Psoas muscle (tissue), 8 donors: ENCODE measurements at places on chromosomes 5 and 9. TPM values are rescaled to one million over a fixed set of nuclear protein-coding genes. Genes with fewer than 3 reads are reported as not detected.

DNA sequence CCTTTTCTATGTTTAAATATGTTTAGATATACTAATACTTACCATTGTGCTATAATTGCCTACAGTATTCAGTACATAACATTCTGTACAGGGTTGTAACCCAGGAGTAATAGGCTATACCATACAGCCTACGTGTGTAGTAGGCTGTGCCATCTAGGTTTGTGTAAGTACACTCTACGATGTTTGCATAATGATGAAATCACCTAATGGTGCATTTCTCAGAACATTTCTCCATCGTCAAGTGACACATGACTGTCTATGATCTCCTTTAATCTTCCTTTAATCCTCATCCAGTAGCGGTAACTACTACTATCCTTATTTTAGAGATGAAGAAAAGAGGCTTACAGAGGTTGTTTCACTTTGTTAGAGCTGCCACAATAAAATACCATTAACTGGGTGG, 369.2 kb downstream of the PLK2 start:
- no peaks in the 10 kb centered on the region for H3K27me3 ChIP-seq
- no peak overlapping the region for H3K27ac ChIP-seq
- H3K4me1 ChIP-seq = no peaks in the 10 kb centered on the region

ROPN1L gene
- not detected for polyA plus RNA-seq

DNA sequence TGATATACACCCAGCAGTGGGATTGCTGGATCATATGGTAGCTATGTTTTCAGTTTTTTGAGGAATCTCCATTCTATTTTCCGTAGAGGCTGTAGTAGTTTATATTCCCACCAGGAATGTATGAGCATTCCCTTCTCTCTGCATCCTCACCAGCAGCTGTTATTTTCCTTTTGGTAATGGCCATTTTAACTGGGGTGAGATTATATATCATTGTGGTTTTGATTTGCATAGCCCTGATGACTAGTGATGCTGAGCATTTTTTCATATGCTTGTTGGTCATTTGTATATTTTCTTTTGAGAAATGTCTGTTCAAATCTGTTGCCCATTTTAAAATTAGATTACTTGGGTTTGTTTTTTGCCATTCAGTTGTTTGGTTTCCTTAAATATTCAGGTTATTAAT, 11.2 kb upstream of the PPIC start:
- no peak overlapping the region for H3K4me3 ChIP-seq
- no peaks in the 10 kb centered on the region for H3K36me3 ChIP-seq
- DNase-seq = no peak
- no peaks in the 10 kb centered on the region for H3K4me1 ChIP-seq
- H3K27me3 ChIP-seq = no peaks in the 10 kb centered on the region
- no peak overlapping the region for H3K27ac ChIP-seq

- H3K27me3 ChIP-seq = no peaks in the 10 kb centered on the region
- H3K27ac ChIP-seq = no peak overlapping the region
- no peaks in the 10 kb centered on the region for H3K36me3 ChIP-seq
- no peaks in the 10 kb centered on the region for H3K4me1 ChIP-seq
- no peak overlapping the region for H3K4me3 ChIP-seq
- DNase-seq = no peak
Observed at GRCh38 chr9:88251903-88252302, 113.6 kb upstream of the SPATA31C2 start.

DNA sequence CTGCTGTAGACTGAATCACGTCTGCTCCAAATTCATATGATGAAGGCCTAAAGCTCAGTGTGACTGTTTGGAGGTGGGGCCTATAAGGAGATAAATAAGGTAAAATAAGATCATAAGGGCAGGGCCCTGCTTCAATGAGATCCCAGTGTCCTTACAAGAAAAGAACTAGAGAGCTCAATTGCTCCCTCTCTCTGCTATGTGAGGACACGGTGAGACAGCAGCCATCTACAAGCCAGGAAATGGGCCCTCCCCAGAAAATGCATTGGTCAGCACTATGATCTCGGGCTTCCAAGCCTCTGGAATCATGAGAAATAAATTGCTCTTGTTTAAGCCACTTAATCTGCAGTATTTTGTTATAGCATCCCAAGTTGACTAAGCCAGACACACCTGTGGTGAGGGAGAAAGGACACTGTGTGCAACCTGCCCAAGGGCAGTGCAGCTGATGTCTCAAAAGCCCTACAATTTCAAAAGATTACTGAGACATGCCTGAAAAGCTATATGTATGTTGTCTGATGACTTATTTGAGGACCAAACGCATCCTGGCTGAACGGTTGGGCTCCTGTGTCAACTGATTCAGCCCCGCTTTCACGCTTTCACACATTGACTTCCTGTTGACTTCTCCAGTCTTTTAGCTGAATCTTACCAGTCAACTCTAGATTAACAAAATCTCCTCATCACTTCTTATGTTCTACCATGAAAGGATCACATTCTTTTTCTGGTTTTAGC, 13.2 kb downstream of the GZMK start:
- DNase-seq = no peak
- H3K36me3 ChIP-seq = no peaks in the 10 kb centered on the region
- no peaks in the 10 kb centered on the region for H3K4me1 ChIP-seq
- no peak overlapping the region for H3K4me3 ChIP-seq

GRCh38 chr9:133861692-133862091, 123.5 kb upstream of the SARDH start:
- H3K27me3 ChIP-seq = no peaks in the 10 kb centered on the region
- H3K4me1 ChIP-seq = no peaks in the 10 kb centered on the region
- H3K4me3 ChIP-seq = no peak overlapping the region
- no peak overlapping the region for H3K27ac ChIP-seq

SLC46A2 gene
- polyA plus RNA-seq = not detected

DNA sequence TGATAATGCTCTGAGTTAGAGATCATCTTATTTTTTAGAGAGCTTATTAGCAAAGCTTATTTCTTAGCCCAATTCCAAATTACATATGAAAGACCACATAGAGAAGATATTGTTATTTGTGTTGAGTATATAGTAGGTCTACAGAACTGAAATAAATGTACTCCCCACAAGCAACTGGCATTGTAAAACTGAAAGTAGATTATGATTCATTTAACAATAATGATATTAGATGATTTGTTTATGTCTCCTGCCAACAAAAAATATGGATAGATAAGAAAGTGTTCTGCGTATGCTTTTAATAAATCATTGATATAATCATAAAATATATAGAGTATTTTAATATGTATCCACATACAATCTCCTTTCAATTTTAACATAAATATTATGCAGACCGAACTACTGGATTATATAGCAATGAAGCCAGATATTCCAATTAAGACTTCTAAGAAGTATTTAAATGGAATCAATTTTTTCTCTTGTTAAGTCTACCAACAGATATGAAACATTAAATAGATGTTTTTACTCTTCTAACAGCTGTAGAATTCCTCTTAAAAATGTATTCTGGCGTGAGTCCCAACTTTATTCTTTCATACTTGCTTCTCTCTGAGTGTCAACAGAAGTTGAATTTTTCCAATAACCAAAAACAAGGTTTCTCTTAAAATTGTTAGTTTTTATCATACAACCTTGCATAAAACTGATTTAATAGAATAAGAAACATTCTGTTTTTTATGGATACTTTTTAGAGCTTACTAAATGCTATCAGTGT, 15.6 kb upstream of the DAB2 start:
- H3K4me3 ChIP-seq = no peak overlapping the region
- no peaks in the 10 kb centered on the region for H3K4me1 ChIP-seq
- H3K27me3 ChIP-seq = no peaks in the 10 kb centered on the region
- no peak overlapping the region for H3K27ac ChIP-seq
- no peaks in the 10 kb centered on the region for H3K36me3 ChIP-seq
- DNase-seq = no peak

DNA sequence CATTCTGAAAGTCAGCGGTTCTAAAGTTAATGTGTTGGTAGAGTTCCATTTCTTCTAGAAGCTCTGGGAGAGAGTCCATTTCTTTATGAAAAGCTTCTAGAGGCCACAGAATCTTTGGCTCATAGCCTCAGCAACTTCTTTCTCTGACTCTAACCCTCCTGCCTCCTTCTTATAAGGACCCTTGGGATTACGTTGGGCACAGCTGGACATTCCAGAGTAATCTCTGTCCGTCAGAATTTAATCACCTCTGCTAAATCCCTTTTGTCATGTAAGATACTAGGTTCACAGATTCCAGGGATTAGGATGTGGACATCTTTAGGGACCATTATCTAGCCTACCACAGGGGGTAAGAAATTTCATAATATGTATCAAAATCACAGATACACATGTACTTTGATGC, 22.6 kb upstream of the ANKDD1B start:
- H3K36me3 ChIP-seq = peaks cover 78% of the 10 kb centered on the region
- no peak overlapping the region for H3K27ac ChIP-seq
- H3K27me3 ChIP-seq = no peaks in the 10 kb centered on the region
- H3K4me3 ChIP-seq = no peak overlapping the region
- DNase-seq = no peak

HK3 gene
- 2.7 TPM for polyA plus RNA-seq

- no peak overlapping the region for H3K4me3 ChIP-seq
- H3K36me3 ChIP-seq = no peaks in the 10 kb centered on the region
- no peaks in the 10 kb centered on the region for H3K4me1 ChIP-seq
- no peaks in the 10 kb centered on the region for H3K27me3 ChIP-seq
Observed at GRCh38 chr5:76379855-76380254, 23.2 kb upstream of the IQGAP2 start.

DNA sequence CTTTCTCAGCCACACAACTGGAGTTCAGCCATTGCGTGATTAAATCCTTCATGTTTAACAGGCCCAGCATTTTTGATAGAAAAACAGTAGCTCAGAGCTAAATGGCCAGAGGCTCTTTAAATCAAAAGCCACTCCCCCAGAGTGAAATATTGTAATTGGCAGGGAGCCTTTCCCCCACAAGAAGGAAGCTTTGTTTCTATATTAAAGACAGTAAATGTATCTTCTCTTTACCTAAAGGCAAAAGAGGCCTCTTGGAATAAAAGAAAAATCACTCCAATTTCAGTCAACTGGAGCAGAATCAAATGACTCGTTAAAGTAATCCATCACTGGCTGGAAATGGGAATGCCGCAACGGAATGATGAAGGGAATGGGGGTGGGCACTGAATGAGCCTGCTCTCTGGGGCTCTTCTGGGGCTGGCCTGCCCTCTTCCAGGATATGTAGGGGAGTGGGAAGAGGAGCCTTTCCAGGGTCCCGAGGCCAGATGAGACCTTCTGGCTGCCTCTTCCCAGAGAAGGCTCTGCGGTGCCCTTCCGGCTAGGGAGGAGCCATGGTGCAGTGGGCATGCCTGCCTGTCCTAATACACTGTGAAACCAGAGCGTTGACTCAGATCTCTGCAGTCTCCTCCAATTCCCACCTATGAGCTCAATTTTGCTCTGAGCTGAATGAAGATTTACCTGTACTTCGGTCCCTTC, 45.2 kb downstream of the ANKDD1B start:
- no peak for DNase-seq
- peak overlapping the region; percentile 53 for H3K4me3 ChIP-seq
- no peaks in the 10 kb centered on the region for H3K36me3 ChIP-seq
- H3K4me1 ChIP-seq = no peaks in the 10 kb centered on the region

ADAMTS16 gene
- polyA plus RNA-seq = 0.01 TPM

DNA sequence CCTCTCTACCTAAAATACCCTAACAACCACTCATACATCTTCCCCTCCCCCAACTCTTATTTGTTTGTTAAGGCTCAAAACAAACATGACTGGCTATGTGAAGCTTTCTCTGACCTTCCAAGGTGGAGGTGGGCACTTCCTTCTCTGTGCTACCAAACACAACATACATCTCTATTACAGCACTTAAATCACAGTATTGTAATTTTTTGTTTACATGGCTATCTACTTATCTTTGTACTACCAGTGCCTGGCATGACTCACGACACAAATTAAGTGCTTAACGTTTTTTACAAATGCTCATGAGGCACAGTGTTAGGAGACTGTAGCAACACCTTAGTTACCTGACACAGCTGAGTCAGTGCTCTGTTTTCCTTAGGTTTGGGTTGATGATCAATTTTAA, 18.6 kb downstream of the HOMER1 start:
- DNase-seq = no peak
- H3K27me3 ChIP-seq = no peaks in the 10 kb centered on the region
- H3K36me3 ChIP-seq = no peaks in the 10 kb centered on the region

DNA sequence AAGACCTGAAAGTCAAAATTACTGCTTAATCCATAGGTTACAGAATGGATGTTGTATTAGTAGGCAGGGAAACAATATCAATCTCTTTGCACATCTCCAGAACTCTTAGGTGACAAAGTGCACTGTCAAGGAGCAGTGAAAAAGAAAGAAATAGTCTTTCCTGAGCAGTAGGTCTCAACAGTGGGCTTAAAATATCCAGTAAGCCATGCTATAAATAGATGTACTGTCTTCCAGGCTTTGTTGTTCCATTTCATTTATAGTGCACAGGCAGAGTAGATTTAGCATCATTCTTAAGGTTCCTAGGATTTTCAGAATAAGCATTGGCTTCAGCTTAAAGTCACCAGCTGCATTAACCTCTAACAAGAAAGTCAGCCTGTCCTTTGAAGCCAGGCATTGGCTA, 50.7 kb downstream of the SSBP2 start:
- H3K4me1 ChIP-seq = no peaks in the 10 kb centered on the region
- no peak overlapping the region for H3K4me3 ChIP-seq
- H3K27me3 ChIP-seq = no peaks in the 10 kb centered on the region
- no peaks in the 10 kb centered on the region for H3K36me3 ChIP-seq
- H3K27ac ChIP-seq = no peak overlapping the region
- DNase-seq = no peak

NTRK2 gene
- polyA plus RNA-seq = 1.4 TPM

GRCh38 chr5:1748845-1749244, 50.8 kb downstream of the MRPL36 start:
- no peak for DNase-seq
- no peaks in the 10 kb centered on the region for H3K36me3 ChIP-seq
- no peaks in the 10 kb centered on the region for H3K4me1 ChIP-seq
- H3K4me3 ChIP-seq = no peak overlapping the region
- no peak overlapping the region for H3K27ac ChIP-seq

TEX48 gene
- not detected for polyA plus RNA-seq
